Right kidney (tissue), 9 donors: ENCODE measurements at places on chromosomes 7 and 10.

DNA sequence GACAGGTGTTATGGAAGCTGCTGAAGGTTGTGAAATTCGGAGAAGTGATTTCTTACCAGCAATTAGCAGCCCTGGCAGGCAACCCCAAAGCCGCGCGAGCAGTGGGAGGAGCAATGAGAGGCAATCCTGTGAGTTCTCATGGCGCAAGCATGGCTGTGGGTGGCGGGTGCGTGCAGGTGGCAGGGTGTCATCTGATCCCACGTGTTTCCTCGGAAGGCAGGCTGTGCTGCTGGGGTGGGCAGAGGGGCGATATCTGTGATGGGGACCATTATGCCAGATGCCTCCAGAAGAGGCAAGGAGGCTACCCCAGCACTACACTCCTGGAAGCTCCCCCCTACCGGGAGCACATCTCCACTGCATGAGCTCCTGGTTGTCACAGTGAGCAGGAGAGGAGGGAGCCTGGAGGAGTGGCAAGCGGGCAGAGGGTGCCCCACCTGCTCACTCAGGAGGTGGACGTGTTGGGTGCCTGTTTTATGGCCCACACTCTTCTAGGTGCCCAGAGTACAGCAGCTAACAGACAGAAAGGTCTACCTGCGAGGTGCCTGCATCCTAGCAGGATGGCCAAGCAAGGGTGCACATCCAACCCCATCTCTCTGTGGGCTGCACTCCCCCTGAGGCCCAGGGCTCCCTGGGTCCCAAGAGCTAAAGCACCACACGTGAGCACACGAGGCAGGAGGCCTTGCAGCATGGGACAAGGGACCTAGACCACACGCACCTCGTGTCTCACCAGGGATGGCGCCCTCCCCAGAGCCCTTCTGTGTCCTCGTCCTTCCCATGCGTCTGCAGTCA lies 204.7 kb downstream of the EBF3 start:
- no peak for DNase-seq

GRCh38 chr7:6476596-6477317 lies 29.0 kb upstream of the DAGLB start:
- DNase-seq, result no peak

DNA sequence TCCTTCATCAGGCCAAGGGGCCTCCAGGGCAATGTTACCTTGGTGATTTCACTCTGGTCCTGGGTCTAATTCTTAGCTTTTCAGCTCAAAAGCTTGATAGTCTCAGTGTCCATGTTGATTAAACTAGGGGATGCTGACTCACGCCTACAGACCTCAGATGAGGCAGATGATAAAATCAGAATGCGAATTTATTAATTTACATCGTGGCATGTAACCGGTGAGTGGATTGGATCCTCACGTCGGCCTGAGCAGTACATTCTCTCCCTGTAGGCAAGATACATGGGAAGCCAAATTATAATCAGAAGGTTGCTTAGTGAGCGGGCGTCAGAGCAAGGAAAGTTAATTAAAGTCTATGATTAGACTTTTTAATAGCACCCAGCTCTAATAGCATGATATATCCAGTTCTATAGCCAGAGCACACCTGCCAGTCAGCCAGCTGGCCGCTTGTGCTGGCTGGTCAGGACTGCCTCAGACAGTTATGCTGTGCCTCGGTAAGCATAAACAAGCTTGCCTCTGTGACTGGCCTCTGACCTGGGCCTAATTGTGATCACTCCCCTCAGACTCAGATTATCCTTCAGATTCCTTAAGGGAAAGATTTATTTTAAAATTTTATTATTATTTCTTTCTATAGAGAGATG lies 20.2 kb upstream of the CPA5 start:
- DNase-seq, result no peak

DNA sequence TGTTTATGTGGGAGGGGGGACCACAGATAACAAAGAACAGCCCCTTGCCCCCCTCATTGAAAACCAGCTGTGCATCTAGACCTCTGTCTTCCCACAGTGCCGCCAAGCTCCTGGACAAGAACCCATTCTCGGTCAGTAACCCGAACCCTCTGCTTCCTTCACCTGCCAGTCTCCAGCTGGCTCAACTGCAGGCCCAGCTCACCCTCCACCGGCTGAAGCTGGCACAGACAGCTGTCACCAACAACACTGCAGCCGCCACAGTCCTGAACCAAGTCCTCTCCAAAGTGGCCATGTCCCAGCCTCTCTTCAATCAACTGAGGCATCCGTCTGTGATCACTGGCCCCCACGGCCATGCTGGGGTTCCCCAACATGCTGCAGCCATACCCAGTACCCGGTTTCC lies 91.0 kb upstream of the PDCD4 start:
- no peak for DNase-seq

DNA sequence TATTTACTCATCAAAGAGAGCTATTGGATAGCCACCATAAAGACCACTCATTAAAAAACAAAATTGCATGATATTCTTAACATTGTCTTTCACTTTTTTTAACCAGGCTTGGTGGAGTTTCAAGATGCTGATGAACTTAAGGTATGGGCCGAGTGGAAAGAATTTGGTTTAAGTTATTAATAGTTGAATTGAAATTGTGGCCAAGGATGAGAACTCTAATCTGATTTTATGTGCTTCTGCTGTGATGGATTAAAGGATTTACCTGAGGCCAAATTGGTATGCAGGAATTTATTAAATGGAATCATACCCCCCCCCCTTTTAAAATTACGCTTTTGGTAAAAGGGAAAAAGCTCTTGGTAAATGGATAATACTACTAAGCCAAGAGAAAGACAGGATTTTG lies 33.8 kb upstream of the TOMM7 start:
- DNase-seq, result no peak
